Progenitor cell of endocrine pancreas (in vitro differentiated cells): ENCODE measurements at places on chromosomes 7 and 10.

GRCh38 chr10:129993621-129994020, 29.5 kb upstream of the EBF3 start:
- DNase-seq = no peak

GRCh38 chr10:24518981-24519597, 204.6 kb downstream of the ARHGAP21 start:
- DNase-seq = peak; percentile 49

DNA sequence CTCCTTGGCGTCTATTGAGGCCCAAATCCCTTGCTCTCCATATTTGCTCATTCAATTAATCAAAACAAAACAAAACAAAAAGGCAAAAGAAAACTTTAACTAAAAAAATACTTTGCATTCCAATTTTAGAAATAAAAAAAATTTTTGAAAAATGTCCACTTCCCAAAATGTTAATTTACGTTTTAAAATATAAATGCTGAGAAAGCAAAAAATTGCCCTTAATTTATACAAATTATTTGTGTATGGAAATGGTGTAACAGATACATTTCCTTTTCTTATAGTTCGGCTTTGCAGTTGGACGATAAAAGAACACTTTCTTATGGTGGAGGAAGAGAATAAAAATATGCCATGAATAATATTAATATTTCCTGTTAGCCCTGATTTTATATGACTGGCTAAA, 652.8 kb upstream of the PFKP start:
- DNase-seq = no peak

- DNase-seq = no peak
Measured at GRCh38 chr7:28666154-28666553, 253.8 kb downstream of the CREB5 start.

GRCh38 chr10:3887404-3887803, 102.4 kb upstream of the KLF6 start:
- no peak for DNase-seq

DNA sequence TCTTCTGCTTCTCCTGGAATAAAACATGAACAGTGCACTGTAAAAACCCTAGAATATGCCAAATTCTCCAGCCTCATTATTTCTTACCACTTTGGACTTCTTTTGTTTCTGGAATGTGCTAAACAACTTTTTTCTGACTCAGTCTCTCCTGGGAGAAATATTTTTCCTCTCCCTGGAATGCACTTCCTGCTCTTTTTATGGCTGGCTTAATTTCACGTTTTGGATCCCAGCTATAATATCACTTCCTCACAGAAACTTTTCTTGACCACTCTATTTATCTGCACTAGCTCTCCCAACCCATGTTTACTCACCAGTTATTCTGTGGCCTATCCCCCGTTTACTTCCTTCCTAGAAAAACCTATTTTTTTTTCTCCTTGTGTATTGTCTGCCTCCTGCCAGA, 26.7 kb downstream of the ABCB5 start:
- DNase-seq = no peak
